ENCODE measurements at places on chromosomes 2 and 18.
A peak's percentile ranks its signal among the peaks of the same experiment; 100 is the strongest.

GRCh38 chr18:22432657-22433137 is 15.0 kb upstream of the CTAGE1 start:
- DNase-seq: peak; percentile 96

DNA sequence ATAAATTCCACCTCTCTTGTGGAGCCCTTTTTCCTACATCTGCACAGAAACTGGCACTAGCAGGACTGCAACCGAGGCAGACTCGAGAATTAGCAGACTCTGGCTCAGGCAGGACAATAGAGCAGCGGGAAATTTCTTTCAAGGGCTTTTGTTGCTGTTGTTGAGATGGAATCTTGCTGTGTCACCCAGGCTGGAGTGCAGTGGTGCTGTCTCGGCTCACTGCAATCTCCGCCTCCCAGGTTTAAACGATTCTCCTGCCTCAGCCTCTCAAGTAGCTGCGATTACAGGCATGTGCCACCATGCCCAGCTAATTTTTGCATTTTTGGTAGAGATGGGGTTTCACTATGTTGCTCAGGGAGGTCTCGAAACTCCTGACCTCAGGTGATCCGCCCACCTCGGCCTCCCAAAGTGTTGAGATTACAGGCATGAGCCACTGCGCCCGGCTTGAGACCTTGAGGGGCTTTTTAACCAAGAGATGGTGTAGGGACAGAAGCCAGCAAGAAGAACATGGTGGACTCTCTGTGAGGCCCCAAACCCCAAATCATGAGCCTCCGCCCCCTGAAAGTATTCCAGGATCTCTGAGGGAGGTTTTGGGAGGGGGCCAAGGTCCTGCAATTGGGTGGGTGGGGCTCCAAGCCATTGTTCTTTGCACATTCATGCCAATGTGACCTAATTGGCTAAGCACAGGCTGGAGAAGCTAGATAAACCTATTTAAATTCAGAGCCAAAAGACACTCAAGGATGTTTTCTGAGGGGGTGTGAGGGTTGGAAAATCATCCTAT is 68.4 kb upstream of the MSH2 start:
- no peak for DNase-seq

DNA sequence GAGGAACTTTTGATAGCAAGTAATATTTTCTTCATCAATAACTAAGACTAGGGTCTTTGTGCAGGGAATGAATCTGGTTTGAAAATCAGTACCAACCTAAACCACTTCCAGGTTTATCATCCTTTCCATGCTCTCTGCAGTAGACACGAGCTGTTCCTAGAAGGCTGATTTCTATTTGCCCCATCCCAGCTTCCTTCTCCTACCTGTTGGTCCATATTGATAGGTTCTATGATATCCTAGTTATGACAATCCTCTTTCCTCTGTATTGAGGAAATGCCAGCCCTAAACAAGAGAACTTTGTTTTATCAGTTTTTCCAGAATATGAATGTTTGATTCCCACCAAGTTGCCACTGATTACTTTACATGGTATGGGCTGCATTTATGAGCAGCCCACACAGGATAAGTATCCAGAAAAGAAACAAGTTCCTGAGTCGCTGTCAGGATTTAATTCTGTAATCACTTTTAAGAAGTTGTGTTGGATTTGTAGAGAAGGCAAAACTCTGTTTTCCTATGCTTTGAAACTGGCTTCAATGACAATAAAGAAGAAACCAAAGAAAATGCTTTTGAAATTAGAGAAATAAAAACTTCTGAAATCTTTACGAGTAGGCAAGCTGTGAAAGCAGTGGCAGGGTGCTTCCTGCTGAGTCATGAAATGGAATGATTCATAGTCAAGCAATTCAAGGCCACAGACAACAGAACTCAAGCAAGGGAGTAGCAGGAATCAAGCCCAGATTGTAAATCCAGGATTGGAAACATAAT is 37.3 kb upstream of the TANK start:
- peak; percentile 92 for DNase-seq

GRCh38 chr2:120290737-120291136 is 38.1 kb downstream of the RALB start:
- no peak for DNase-seq

- no peak for DNase-seq
These were observed 322.4 kb downstream of the PTPRM start for GRCh38 chr18:7889515-7889914.

DNA sequence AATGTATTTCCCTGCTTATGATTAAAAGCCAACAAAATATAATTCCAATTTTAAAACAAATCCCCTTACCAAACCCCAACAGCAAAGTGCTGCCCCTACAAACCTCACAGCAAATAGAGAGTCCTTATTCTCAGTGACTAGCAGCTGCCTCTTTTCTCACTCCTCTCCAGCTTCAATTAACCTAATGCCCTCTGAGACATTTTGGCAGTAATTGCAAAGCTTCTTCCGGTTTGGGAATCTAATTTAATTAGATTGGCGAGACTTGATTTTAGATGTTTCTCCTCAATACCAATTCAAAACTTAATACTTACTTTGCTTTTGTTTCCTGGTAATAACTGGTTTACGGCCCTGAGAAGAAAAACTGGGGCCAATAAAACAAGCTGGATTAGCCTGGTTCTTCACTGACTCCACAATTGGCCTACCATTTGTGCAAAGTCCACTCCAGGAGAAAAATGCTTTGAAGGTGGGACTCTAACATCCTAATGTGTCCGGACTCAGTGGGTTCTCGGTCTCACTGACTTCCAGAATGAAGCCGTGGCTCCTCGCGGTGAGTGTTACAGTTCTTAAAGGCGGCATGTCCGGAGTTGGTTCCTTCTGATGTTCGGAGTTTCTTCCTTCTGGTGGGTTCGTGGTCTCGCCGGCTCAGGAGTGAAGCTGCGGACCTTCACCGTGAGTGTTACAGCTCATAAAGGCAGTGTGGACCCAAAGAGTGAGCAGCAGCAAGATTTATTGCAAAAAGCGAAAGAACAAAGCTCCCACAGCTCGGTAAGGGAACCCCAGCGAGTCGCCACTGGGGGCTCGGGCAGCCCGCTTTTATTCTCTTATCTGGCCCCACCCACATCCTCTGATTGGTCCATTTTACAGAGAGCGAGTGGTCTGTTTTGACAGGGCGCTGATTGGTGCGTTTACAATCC is 52.8 kb downstream of the SLC35F5 start:
- DNase-seq: no peak

Measured in fibroblast of mammary gland (primary cell).